ENCODE measurements at places on chromosomes 1 and 21.

GRCh38 chr1:182662121-182662890, 22.1 kb downstream of the RGS8 start:
- DNase-seq: no peak

- no peak for DNase-seq
These were observed 45.5 kb downstream of the TGFB2 start for GRCh38 chr1:218390618-218391017.

- no peak for DNase-seq
These were observed 1.1 kb downstream of the COL18A1 start for GRCh38 chr21:45405819-45406762.

DNA sequence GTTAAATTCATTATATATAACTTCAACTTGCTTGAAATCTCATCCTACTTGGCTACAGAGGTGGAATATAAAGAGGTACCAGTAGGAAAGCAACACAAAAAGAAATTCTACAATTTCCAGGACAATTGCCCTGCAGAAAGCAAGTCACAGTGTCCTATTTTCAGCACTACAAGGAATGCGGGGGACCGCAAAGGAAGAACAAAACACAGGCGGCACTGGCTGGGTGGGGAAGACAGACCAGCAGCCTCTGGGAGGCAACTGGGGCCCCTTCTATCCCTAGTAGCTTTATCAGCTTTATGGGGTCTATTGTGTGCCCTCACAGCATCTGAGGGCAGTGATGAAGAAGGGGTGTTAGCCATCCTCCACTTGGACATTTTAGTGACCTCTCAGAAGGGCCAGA, 30.5 kb downstream of the SLC9A1 start:
- no peak for DNase-seq

DNA sequence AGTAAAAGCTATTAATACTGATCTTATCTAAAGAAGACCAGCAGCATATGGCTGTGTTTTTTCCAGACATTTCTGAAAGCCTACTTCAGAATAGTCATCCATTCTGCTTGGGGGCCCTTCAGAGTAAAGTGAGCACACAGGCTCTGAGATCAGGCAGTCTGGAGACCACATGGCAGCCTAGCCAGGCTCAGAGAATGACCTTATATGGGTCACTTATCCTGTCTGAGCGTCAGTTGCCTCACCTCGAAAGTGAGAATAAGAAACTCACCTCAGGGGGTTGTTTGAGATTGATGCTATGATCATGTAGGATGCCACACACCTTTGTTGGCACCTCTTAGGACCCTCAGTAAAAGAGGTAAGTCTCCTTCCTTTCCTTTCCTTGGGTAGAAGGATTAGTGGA, 270.4 kb downstream of the GRIK1 start:
- no peak for DNase-seq

- DNase-seq: peak; percentile 88
These were observed 16.9 kb upstream of the SAMD11 start for GRCh38 chr1:906600-907420.

DNA sequence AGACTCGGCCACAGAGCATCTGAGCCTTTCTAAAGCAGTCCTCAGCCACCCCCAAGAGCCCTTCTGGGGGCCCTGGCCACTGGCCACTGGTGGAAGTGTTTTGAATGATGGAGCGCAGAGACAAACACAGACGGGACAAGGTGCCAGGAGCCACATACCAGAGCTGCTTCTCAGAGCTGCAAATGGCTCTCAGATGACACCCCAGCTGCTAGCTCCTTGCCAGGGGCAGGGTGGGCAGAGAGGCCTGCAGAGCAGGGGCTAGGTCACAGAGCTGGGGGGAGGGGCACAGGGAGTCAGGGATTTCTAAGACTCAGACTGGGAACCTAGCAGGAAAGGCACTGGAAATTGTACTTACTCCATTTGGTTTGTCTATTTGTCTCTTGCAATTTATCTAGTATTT, 30.4 kb downstream of the KCNN3 start:
- no peak for DNase-seq

- DNase-seq: no peak
These were observed 137.6 kb upstream of the NBPF11 start for GRCh38 chr1:148289647-148290046.

DNA sequence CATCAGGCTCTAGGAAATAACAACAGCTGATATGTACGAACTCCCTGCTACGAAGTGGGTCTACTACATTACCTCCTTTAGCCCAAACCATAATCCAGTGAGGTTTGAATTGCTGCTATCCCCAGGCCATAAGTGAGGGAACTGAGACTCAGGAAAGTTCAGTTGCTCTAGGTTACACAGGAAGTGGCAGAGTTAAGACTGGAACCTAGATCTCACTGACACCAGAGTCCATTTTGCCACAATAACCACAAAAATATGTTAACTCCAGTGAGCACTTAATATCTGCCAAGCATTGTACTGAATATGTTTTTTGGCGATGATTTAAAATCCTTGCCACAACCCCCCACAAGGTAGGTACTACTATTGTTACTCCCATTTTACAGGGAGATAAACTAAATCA, 8.9 kb upstream of the TADA1 start:
- DNase-seq: no peak

DNA sequence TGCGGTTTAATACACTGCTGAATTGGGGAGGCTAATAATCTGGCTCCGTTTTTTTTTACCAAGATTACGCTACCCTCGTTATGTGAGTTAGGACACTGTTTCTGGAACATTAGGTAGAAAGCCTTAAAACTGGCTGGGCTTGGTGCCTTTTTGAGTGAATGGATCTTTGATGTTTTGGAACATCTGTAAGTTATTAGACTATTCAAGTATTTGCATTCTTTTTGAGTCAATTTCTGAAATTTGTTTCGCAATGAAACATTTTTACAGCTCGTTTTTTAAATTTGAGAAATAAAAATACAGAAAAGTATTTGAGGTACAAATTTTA, 106.9 kb downstream of the LTN1 start:
- DNase-seq: no peak

DNA sequence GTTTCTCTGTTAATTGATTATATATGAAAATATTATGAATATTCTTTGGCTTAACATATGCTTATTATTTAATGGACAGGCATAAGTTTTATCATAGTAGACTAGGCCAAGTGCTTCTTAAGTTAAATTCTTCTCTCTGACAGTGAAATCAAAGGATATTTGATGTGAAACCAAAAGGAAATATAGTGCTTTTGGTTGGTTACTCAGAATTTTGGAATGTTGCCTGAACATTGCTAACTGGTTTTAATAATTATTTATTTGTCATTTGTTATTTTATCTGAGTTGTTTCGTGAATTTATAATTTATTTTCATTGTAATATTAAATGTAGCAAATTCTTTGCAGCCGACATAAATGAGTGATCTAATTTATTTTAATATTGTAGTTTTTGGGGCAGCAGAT, 18.3 kb downstream of the HOOK1 start:
- DNase-seq: no peak

- no peak for DNase-seq
These were observed 9.9 kb upstream of the RIPK4 start for GRCh38 chr21:41776778-41777177.

DNA sequence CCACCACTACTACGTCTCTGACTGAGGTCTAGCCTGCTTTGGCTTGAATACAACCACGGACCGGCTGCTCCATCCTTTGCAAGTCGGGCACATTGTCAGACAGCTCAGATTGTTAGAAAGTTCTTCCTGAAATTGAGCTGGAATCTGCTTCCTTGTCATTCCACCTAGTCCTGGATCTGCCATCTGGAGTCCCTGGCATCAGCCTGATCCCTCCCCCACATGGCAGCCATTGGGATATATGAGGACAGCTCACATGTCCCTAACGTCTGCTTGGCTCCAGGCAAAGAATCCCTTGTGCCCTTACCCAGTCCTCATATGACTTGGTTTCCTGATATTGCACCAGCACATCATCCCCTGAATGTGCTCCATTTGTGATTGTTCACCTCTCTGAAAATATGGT, 56.3 kb upstream of the SYT6 start:
- DNase-seq: no peak

DNA sequence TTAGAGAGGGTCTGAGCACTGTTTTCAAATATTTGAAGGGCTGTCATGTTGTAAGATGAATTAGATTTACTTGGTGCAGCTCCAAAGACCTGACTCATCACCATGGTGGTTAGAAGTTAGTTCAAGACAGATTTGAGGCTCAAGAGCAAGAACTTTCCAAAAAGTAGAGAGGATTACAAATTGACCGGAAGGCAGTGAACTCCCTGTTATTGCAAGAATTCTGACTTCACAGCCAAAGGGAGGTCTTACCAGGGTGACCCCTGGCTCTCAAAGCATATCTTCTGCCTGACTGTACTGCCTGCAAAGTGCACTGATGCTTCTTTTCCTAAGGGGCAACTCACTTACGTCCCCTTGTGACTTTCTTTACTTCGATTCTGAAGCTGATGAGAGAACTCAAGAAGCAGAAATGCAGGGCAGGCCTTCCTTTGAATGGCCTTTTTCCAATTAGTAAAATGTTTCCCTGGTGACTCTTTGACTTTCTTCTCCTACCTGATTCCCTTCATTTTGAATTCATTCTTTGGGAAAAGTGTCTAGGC, 86.4 kb downstream of the NAV1 start:
- no peak for DNase-seq

DNA sequence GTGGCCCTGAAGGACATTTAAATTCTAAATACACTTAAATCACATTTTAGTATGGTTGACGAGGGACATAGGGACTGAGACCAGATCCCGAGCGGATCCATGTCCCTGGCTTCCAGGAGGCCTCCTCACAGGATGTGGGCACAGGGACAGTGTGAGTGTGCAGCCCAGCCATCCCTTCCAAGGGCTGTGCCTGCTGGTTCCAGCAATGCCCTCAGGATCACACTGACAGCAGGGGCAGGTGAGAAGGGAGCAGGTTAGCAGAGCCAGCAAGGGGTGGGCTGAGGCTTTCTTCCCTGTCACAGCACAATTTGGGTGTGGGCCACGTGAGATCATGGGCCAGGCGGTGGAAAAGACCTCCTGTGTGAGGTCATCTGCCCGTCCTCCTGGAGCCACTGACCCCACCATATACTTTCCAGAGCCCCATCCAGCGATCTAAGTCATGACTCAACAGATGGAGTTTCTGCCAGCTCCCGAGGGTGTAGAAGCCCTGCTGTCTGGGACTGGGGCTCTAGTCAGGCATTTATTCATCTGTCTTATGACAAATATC, 37.0 kb upstream of the PRSS38 start:
- no peak for DNase-seq

- DNase-seq: no peak
These were observed 6.8 kb upstream of the RCAN1 start for GRCh38 chr21:34621434-34622350.

DNA sequence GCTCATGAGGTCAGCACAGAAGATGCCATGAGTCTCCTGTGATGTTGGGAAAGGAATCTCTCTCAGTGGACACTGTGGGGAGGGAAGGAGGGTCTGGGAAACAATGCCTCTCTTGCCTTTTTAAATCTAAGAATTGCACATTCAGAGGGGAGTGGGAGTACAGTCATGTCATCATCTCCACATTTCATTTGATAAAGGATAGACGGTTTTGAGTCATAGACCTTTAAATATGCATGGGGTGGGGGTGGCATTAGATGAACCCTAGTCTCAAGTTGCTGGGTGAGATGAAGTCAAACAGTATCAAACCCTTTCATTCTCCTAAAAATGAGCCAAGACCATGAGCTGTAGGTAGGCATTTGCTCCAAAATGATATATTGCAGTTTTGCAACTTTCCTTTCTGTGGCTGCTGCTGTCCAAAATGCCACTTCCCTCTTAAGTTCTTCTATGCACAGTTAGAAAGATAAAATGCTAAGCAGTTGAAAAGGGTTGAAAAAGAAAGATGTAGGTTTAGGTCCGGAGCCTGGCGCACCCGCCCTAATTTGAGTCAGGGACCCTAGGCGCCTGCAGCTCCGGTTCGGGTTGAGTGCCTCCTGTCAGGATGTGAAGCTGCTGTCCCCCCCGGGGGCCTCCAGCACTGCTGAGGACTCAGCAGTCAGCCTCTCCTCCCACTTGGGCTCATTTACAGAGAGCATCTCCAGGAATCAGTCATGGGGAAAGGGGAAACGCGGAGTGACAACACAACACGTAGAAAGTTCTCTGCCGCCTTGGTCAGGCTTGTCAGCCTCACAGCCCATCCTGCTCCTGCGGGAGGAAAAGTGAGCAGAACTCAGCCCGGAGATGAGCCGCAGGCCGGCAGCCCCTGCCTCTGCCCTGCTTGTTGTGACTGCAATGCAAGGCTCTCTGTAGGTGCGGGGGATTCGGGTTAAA, 479.3 kb upstream of the RUNX1 start:
- DNase-seq: peak; percentile 75

DNA sequence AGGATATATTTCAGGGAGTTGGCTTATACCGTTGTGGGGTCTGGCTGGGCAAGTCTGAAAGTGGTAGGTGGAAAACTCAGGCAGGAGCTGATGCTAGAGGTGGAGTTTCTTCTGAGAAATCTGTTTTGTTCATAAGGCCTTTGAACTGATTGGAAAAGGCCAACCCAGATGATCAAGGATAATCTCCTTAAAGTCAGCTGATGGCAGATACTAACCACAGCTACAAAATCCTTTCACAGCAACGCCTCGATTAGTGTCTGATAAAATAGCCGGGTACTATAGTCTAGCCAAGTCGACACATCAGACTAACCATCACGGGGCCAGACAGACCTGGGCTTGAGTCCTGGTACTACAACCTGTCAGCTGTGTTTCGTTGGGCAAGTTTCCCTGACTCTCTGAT, 21.4 kb downstream of the OPRD1 start:
- DNase-seq: no peak

DNA sequence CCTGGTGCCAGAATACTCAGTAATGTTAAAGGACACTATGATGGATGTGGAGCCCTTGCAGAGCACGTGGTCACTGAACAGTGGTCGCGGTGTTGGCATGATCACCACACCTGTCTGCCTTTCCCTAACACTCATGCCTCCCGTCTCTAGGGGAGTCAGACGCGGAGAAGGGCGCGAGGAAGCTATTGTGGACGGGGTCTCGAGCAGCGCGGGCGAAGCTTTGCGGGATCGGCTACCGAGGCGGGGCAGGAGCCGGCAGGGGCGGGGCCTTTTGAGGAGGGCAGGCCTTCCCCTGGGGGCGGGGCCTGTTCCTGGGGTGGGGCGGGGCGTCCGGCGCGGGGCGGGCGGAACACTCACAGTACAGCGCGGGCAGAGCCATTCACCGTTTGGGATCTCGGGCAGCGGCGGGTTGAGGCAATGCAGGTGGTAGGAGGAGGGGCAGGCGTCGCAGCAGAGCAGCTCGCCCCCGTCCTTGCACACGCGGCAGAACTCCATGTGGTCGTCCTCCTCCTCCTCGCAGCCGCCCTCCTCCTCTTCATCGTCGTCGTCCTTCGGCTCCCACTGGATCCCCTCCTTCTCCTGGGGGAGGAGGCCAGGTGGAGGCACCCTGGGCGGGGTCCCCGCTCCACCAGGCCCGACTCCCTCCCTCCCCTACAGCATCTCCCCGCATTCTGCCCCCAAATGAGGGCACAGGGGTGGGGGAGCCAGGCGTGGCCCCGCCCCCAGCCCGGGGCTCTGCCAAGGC, 31.5 kb downstream of the CHD5 start:
- DNase-seq: peak; percentile 80

DNA sequence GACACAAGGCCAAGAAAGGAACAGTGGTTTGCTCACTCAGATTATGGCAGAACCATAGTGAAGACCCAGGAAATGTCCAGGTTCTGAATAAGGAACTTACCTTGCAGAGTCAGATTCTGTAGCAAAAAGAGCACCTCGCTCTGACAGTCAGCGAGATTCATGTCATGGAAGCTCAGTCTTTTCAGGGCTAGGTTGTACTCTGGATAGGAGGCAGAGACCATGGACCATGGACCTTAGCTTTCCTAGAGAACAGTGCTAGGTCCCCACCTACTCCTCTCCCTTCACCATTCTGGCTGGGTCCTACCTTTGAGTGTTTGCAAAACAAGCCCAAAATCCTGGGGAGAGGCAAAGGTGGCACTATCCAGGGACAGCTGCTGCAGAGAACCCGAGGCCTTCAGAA, 23.3 kb downstream of the LRRC41 start:
- no peak for DNase-seq

Data from suppressor macrophage treated with lipopolysaccharide for 1 hour (primary cell).